ENCODE measurements at places on chromosomes 13 and 19. TPM values are rescaled to one million over a fixed set of nuclear protein-coding genes. Genes with fewer than 3 reads are reported as not detected.

DNA sequence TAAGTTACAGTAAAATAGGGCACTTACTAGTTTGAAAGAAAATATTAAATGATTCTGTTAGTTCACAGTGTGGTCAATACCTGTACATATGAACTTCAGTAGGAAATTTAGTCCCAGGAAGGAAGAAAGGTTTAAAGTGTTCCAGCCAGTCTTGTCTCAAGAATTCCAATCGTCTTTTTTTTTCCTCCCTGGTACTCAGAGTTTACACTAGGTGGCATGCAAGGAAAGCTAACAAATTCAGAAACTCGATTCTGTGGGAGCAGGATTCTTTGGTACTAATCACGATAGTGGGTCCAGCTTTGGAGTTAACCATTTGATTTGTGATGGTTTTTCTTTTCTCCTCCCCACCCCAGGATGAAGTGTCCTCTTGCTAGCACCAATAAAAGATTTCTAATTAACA lies 43.6 kb downstream of the POLR1D start:
- peaks cover 10% of the 10 kb centered on the region for H3K36me3 ChIP-seq
- no peak overlapping the region for H3K27ac ChIP-seq
- H3K27me3 ChIP-seq: no peaks in the 10 kb centered on the region
- H3K4me3 ChIP-seq: no peak overlapping the region

GRCh38 chr19:14002571-14003250 lies 3.4 kb downstream of the RFX1 start:
- peaks cover 23% of the 10 kb centered on the region for H3K4me1 ChIP-seq
- peak overlapping the region; percentile 83 for H3K27ac ChIP-seq
- peaks cover 11% of the 10 kb centered on the region for H3K36me3 ChIP-seq
- no peak for DNase-seq

GRCh38 chr19:36103842-36104552 lies 6.9 kb upstream of the OVOL3 start:
- H3K36me3 ChIP-seq: peaks cover 45% of the 10 kb centered on the region
- no peak overlapping the region for H3K4me3 ChIP-seq
- H3K27me3 ChIP-seq: no peaks in the 10 kb centered on the region

GRCh38 chr13:111632906-111633305 lies 312.5 kb downstream of the TEX29 start:
- no peaks in the 10 kb centered on the region for H3K4me1 ChIP-seq
- H3K4me3 ChIP-seq: no peak overlapping the region
- H3K36me3 ChIP-seq: no peaks in the 10 kb centered on the region
- no peak overlapping the region for H3K27ac ChIP-seq
- no peak for DNase-seq

DNA sequence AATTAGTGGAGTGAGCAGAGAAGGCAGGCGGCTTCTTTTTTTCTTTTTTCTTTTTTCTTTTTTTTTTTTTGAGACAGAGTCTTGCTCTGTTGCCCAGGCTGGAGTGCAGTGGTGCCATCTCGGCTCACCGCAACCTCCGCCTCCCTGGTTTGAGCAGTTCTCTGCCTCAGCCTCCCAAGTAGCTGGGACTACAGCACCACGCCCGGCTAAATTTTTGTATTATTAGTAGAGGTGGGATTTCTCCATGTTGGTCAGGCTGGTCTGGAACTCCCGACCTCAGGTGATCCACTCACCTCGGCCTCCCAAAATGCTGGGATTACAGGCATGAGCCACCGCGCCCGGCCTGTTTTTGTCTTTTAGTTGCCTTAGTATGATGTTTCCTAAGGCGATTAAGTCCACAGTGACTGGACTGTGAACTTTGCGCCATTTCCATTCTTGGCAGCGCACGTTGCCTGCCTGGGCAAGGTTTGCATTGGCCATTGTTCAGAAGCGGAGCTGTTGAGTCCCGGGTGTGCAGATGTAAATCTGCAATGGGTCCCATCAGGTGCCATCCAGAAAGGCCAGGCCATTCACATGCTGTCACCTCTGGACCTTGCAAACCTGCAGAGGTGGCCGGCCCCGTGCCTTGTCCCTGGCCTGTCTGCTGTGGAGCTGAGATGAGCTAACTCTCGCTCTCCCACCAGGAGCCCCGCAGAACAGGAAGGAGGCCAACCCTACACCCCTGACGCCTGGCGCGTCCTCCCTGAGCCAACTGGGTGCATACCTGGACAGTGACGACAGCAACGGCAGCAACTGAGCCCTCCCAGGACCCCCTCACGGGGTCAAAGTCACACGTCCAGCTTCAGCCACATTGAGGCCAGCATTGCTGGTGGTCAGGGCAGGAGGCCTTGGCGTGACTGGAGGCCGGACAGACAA lies 10.9 kb upstream of the SHD start:
- DNase-seq: no peak
- H3K27me3 ChIP-seq: no peaks in the 10 kb centered on the region
- H3K4me1 ChIP-seq: peaks cover 4% of the 10 kb centered on the region
- H3K27ac ChIP-seq: no peak overlapping the region
- H3K36me3 ChIP-seq: peaks cover 54% of the 10 kb centered on the region

DNA sequence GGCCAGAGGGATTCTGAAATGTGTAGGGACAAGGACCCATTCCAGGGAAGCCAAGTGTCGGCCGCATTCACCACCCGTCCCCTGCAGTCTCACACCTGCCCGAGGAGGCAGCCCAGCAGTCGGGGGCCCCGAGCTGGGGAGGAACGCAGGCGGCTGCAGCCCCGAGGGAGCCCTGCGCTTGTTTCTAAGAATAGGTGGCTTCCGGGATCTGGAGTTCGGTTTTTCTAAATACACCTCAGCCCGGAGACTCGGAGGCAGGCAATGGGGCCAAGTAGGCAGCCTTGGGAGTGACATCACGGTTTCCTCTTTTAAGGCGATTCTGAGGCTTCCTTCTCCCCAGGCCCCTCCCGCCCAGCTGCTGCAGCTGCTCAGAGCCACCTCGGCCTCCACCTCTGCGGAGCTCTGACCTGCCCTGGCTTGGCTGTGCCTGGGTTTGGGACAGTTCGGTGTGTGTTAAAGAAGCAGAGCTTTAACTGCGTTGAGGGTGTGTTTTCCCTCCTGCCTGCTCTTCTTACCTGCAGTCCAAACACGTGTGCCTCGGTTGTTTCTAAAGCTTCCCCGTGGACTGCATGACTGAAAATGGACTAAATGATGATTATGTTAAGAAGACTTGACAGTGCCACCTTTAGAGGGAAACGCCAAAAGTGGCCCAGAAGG lies 80.5 kb downstream of the COL4A2 start:
- DNase-seq: peak; percentile 96
- no peaks in the 10 kb centered on the region for H3K27me3 ChIP-seq
- H3K4me3 ChIP-seq: peak overlapping the region; percentile 0
- H3K36me3 ChIP-seq: peaks cover 22% of the 10 kb centered on the region
- H3K27ac ChIP-seq: peak overlapping the region; percentile 95
- H3K4me1 ChIP-seq: peaks cover 40% of the 10 kb centered on the region

DNA sequence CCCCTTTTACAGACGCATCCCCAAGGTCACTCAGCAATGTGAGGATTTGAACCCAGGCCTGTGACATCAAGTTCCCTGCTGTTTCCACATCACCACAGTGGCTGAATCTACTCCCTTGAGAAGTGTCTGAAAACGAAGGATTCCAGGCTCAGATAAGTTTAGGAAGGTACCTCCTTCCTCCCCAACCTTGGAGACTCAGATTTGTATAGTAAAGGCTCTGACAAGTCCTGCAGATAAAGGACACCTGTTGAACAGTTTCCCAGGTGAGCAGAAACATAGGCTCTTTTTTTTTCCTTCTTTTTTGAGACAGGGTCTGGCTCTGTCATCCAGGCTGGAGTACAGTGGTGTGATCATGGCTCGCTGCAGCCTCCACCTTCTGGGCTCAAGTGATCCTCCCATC lies 56.4 kb upstream of the PTPRS start:
- no peak overlapping the region for H3K4me3 ChIP-seq
- peaks cover 3% of the 10 kb centered on the region for H3K4me1 ChIP-seq
- no peaks in the 10 kb centered on the region for H3K36me3 ChIP-seq
- H3K27me3 ChIP-seq: peaks cover 49% of the 10 kb centered on the region

DNA sequence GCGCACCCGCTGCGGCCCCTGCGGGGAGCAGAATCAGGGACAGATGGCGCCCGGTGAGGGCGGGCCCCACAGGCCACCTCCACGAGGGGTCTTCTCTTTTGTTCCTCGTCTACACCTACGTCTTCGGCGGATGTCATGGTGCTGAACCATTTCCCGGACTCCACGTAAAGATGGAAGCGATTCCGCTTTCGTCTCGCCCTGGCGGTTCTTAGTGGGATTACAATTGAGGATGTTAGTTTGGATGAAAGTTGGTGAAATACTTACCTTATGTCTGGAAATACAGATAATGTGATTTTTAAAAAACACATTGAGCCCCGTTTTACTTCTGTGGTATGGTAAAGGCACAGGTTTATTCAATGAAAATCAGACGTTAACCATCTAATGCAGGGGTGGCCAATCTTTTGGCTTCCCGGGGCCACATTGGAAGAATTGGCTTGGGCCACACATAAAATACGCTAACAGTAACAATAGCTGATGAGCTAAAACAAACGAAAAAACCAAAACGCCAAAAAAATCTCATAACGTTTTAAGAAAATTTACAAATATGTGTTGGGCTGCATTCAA lies 1.4 kb upstream of the ZMYM5 start:
- peak; percentile 92 for DNase-seq
- no peaks in the 10 kb centered on the region for H3K27me3 ChIP-seq
- peak overlapping the region; percentile 99 for H3K27ac ChIP-seq
- no peaks in the 10 kb centered on the region for H3K36me3 ChIP-seq

- no peaks in the 10 kb centered on the region for H3K36me3 ChIP-seq
- no peak overlapping the region for H3K4me3 ChIP-seq
- no peaks in the 10 kb centered on the region for H3K27me3 ChIP-seq
- H3K27ac ChIP-seq: no peak overlapping the region
- DNase-seq: no peak
Measured at GRCh38 chr13:88948501-88948900, 1277.3 kb downstream of the SLITRK5 start.

- H3K36me3 ChIP-seq: no peaks in the 10 kb centered on the region
- H3K27me3 ChIP-seq: peaks cover 77% of the 10 kb centered on the region
- no peak overlapping the region for H3K27ac ChIP-seq
- no peak overlapping the region for H3K4me3 ChIP-seq
- peaks cover 34% of the 10 kb centered on the region for H3K4me1 ChIP-seq
Measured at GRCh38 chr19:55079400-55080038, 3.9 kb downstream of the EPS8L1 start.

GRCh38 chr13:26485786-26486185 lies 71.7 kb upstream of the WASF3 start:
- no peak overlapping the region for H3K27ac ChIP-seq
- H3K4me3 ChIP-seq: no peak overlapping the region
- peaks cover 35% of the 10 kb centered on the region for H3K4me1 ChIP-seq
- H3K36me3 ChIP-seq: no peaks in the 10 kb centered on the region

- peaks cover 6% of the 10 kb centered on the region for H3K4me1 ChIP-seq
- peak overlapping the region; percentile 44 for H3K27ac ChIP-seq
- no peaks in the 10 kb centered on the region for H3K27me3 ChIP-seq
- DNase-seq: peak; percentile 76
- no peaks in the 10 kb centered on the region for H3K36me3 ChIP-seq
- no peak overlapping the region for H3K4me3 ChIP-seq
Measured at GRCh38 chr19:39941615-39942365, 7.4 kb upstream of the FCGBP start.

DNA sequence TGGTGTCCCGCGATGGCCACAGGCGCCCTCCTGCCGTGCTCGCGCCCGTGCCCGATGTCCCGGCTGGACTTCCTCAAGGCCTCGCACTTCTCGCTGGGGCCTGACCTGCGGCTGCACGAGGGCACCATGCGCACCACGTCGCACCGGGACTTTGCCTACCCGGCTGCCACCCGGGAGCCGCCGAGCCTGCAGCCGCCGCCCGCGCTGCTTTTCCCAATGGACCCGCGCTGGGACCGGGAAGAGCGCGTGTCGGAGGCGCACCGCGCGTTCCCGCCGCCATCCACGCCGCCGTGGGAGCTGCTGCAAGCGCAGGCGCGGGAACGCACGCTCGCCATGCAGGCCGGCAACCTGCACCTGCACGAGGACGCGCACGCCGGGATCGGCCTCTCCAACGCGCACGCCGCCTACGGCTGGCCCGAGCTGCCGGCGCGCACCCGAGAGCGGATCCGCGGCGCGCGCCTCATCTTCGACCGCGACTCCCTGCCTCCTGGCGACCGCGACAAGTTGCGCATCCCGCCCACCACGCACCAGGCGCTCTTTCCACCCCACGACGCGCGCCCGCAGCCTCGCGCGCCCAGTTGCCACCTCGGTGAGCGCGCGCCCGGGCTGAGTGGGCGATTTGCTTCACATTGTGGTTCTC lies 12.1 kb upstream of the PEX11G start:
- DNase-seq: peak; percentile 73
- H3K27ac ChIP-seq: no peak overlapping the region
- H3K4me3 ChIP-seq: peak overlapping the region; percentile 31
- peaks cover 15% of the 10 kb centered on the region for H3K4me1 ChIP-seq
- H3K36me3 ChIP-seq: no peaks in the 10 kb centered on the region

GRCh38 chr13:47546391-47547225 lies 454.5 kb downstream of the SUCLA2 start:
- peaks cover 2% of the 10 kb centered on the region for H3K4me1 ChIP-seq
- DNase-seq: peak; percentile 67
- H3K36me3 ChIP-seq: no peaks in the 10 kb centered on the region
- no peak overlapping the region for H3K4me3 ChIP-seq

GRCh38 chr13:32783067-32783466 lies 196.8 kb downstream of the PDS5B start:
- DNase-seq: no peak
- H3K27ac ChIP-seq: no peak overlapping the region
- H3K36me3 ChIP-seq: peaks cover 8% of the 10 kb centered on the region

DNA sequence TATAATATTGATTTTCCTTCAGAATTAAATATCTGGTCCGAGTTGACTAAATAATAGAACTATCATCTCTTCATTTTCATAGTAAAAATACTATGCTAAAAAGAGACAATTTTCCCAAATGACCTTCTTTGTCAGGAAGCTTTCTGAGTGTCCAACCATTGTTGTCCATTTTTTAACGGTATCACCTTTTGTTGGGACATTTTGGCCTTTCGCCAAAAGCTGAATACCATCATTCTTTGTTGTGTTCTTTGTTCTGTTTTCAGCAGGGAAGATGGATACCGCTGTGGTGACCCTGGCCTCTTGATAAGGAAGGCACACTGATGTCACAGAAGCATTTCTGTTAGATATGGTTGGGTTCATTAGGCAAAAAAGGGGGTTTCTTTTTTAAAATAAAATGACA lies 654.4 kb upstream of the GPC6 start:
- H3K27me3 ChIP-seq: no peaks in the 10 kb centered on the region
- no peak overlapping the region for H3K4me3 ChIP-seq
- no peaks in the 10 kb centered on the region for H3K36me3 ChIP-seq
- no peak for DNase-seq
- H3K27ac ChIP-seq: no peak overlapping the region

DNA sequence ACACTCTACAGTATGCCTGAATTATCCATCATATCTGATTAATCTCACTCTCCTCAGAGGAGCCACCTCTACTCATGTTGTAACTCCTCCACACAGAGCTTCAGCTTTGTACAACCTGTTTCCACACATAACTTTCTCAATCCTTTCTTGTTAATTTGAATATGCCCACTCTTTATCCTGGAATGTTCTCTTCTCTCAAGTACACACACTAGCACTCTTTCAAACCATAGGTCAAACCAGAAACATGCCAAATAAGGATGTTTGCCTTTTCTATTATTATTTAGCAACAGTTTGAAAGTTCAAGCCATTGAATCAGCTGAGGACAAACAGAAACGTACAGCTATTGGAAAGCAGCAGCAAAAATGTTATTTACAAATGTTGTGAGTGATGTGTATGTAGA lies 110.3 kb downstream of the MIPEP start:
- H3K4me3 ChIP-seq: no peak overlapping the region
- DNase-seq: no peak
- H3K27me3 ChIP-seq: no peaks in the 10 kb centered on the region
- H3K27ac ChIP-seq: no peak overlapping the region

Gene ZNF677
- total RNA-seq: 28.7 TPM

Gene MYCBP2
- 50.5 TPM for total RNA-seq

Gene EHD2
- 30.5 TPM for total RNA-seq

Gene PRR22
- total RNA-seq: 1.4 TPM

Gene CYP4F11
- total RNA-seq: not detected

Gene SYMPK
- 25.8 TPM for total RNA-seq

Gene ZNF225
- 6.6 TPM for total RNA-seq

Gene KANK3
- 12.4 TPM for total RNA-seq

Gene CGB7
- total RNA-seq: 0.53 TPM
